ENCODE measurements at places on chromosomes 6 and 20. TPM values are rescaled to one million over a fixed set of nuclear protein-coding genes. Genes with fewer than 3 reads are reported as not detected.
A peak's percentile ranks its signal among the peaks of the same experiment; 100 is the strongest.

DNA sequence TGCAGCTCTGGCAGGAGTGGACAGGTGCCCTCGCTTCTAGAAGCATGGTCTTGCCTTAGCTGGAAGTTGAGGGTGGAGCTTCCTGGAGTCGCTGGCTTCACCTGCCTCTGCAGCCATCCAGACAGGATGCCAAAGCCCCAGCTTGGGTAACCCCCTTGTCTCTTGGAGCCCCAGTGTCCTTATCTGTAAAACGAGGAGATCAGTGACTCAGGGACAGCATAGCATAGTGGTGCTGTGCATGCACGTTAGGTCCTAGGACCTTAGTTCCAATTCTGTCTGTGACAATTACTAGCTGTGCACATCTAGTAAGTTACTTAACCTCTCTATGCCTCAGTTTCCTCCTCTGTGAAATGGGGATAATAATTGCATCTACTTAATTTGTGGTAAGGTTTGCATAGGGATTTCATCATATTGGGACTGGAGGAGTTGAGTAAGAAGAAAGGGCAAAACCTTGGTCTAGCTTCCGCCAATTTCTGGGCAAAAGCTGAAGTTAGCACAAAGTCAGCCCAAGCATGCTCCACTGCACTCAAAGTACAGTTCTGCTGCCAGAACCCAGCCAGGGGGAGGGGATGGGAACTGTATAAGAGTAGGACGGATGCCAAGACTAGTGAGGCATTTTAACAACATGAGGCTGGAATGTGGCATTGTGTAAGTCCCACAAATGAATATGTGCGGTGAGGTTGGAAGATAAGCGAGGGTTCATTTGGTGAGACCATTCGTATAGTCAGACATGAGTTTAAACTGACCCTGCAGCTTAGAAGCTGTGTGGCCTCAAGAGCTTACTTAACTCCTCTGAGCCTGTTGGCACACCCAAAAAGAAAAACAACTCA is 24.5 kb downstream of the TOX2 start:
- no peak overlapping the region for H3K4me3 ChIP-seq
- no peaks in the 10 kb centered on the region for H3K36me3 ChIP-seq
- no peak for DNase-seq
- H3K27me3 ChIP-seq: peaks cover 22% of the 10 kb centered on the region
- H3K4me1 ChIP-seq: peaks cover 20% of the 10 kb centered on the region

SLC17A2 gene
- not detected for total RNA-seq

DNA sequence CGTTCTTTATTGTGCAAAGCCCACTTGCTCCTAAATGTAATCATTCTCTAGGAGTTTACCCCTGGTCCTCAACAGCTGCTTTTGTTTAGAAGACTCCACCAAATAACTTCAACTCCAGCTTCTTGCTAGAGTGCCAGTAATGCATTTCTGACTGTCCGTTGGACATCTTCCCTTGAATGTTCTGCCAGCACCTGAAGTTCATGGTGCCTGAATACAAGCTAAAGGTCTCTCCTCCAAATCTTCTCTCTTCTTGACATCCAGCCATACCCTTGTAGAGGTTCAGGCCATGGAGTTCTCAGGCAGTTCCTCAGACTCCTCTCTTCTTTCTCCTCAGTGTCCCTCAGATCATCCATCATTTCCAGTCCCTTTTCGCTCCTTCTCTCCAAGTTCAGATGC is 21.7 kb downstream of the PHACTR2 start:
- H3K4me3 ChIP-seq: no peak overlapping the region
- no peaks in the 10 kb centered on the region for H3K36me3 ChIP-seq
- H3K4me1 ChIP-seq: peaks cover 13% of the 10 kb centered on the region
- DNase-seq: no peak

GRCh38 chr6:26280407-26280806 is 84.6 kb upstream of the BTN3A2 start:
- H3K36me3 ChIP-seq: peaks cover 6% of the 10 kb centered on the region
- DNase-seq: no peak
- H3K27me3 ChIP-seq: no peaks in the 10 kb centered on the region

DNA sequence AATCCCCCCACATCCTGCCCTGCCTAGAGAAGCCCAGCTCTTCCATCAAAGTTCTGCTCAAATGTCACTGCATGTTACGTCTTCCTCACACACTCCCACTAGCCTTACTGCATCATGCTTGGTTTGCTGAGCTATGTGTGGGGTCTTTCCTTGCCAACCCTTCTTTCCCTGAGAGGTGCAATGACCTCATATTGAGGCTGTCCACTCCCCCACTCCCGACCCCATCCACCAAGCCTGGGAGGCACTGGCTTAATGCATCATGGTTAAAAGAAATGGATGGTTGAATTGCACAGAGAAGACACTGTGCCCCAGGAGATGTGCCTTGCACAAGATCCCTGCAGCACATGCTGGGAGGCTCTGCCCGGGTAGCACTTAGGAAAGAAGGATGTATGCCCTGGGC is 7.7 kb upstream of the IRF4 start:
- H3K27me3 ChIP-seq: peaks cover 31% of the 10 kb centered on the region
- H3K4me1 ChIP-seq: peaks cover 7% of the 10 kb centered on the region
- no peaks in the 10 kb centered on the region for H3K36me3 ChIP-seq
- no peak for DNase-seq

DNA sequence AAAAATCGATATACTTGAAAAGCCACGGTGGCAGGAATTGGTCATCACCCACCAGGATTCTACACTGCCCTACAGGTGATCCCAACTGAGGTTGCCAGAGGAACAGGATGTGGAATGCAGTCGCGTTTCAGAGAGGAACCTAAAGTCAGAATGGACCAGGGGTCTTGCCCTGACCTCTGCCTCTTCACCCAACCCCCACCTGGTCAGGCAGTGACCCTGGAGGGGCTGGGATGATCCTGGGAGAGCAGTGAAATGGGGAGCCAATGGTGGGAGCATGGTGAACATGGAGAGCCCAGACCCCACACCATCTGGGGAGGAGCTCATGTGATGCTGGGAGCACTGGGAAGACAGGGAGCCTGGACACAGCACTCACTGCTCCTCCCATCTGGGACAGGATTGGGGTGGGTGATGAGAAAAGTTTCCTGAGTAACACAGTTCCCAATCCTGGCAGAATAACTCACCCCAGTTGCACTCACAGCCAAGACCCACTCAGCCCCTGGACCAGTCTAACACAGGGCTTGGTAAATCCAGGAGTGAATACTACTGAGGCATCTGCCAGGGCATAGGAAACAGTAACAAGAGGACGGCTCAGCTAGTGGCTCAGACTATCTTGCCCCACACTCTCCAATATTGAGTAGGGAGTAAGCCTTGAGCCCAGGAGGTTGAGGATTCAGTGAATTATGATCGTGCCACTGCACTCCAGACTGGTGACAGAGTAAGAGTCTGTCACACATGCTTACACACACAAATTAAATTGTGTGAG is 1.7 kb upstream of the ULBP2 start:
- H3K4me3 ChIP-seq: peak overlapping the region; percentile 18
- DNase-seq: no peak
- no peak overlapping the region for H3K27ac ChIP-seq
